ENCODE measurements at places on chromosomes 12 and 14.

DNA sequence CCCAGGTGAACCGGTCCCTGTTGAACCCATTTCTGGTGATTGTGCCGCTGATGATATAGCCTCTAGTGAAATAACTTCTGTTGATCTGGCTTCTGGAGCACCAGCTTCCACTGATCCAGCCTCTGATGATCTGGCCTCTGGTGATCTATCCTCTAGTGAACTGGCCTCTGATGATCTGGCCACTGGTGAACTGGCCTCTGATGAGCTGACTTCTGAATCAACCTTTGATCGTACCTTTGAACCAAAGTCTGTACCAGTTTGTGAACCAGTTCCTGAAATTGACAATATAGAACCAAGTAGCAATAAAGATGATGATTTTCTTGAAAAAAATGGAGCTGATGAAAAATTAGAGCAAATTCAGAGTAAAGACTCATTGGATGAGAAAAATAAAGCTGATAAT lies 59.1 kb downstream of the ATF7IP start:
- DNase-seq = no peak

GRCh38 chr12:119195256-119195655 lies 16.5 kb downstream of the HSPB8 start:
- no peak for DNase-seq

GRCh38 chr14:21367582-21368144 lies 16.2 kb downstream of the SUPT16H start:
- no peak for DNase-seq

DNA sequence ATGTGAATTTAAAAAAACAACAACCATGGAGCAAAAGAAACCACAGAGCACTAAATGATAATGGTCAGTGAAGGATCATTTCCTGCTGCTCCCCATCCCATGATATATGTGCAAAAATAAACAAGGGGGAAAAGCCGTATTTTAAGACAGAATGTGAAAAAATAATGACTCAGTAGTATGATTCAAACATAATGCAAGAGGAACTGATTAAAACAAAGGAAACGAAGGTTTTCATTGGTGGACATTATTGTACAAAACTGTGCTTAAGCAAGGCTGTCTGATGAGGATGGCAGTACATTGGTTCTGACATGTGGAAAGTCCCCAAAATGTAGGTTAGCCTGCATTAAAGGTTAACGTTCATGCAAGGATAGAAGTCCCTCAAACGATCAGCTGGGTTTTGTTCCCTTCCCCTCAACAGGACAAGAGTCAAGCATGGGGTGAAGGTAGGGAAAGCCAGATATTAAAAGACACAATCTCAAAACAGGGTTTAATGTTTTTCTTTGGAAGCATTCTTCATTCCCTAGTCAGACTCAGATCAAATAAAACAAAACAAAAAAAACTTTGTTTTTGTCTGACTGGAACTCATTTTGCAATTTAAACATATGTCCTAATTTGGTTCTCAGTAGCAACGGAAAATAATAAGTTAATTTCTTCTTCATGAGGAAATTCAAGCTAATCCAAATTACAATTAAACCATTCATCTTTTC lies 26.3 kb upstream of the PTGDR start:
- DNase-seq = no peak
